A549 treated with RU486 at 1 μM for 4 hours (cell line): ENCODE measurements at places on chromosomes 4 and X. TPM values are rescaled to one million over a fixed set of nuclear protein-coding genes. Genes with fewer than 3 reads are reported as not detected.

RAB40AL gene
- 0.12 to 0.61 TPM (median 0.22 TPM) in 3 of 5 replicates, not detected in the others for total RNA-seq

SOD3 gene
- not detected in 5 replicates for total RNA-seq

HS3ST1 gene
- total RNA-seq, result 0.33 to 0.67 TPM (median 0.42 TPM) in 5 replicates

PSAPL1 gene
- total RNA-seq, result 0.03 to 0.13 TPM (median 0.08 TPM) in 5 replicates

GABRQ gene
- 0.19 to 0.36 TPM (median 0.27 TPM) in 5 replicates for total RNA-seq
